EH (cell line): ENCODE measurements at places on chromosomes 7 and 10.
A peak's percentile ranks its signal among the peaks of the same experiment; 100 is the strongest.

GRCh38 chr7:151590071-151590849, 70.6 kb upstream of the RHEB start:
- no peak for DNase-seq

- no peak for DNase-seq
Observed at GRCh38 chr10:97578171-97578844, 5.7 kb downstream of the ANKRD2 start.

GRCh38 chr10:26437637-26438461, at the start of gene APBB1IP:
Gene APBB1IP, plus strand, starts transcription at chr10:26438341. Its CDS starts 53,986 bp downstream, at chr10:26492327.
- peak; percentile 69 for DNase-seq

DNA sequence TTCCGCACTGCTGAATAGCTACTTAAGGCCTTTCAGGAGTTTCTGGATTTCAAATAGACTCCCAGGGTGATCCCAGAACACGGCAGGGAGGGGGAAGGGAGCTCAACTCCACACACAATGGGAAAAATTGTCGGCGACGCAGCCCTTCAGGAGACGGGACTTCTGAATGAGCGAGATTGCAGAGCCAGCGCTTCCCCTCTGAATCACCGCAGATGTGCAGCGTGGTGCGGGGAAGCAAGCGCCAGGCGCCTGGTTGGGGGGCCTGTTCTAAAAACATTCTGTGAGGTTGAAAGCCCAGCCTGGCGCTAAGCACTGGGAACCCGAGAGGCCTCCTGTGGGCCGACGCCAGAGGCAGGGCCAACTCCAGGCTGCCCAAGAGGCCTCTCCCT, 163.3 kb downstream of the MAD1L1 start:
- no peak for DNase-seq

DNA sequence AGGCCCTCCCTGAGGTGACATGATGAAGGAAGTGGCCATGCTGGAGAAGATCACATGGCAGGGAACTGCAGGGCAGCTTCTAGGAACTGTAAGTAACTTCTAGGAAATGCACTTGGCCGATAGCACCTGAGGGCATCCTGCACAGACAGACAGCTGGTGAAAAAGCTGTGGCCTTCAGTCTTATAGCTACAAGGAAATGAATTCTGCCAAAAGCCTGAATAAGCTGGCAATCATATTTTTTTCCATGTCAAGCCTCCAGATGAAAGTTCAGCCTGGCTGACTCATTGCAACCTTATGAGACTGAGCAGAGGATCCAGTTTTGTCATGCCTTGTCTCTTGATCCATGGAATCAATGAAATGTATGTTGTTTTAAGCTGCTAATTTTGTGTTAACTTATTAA, 91.1 kb upstream of the CACNA2D1 start:
- DNase-seq, result no peak

GRCh38 chr7:148697256-148698006, 1.3 kb upstream of the CUL1 start:
- DNase-seq, result peak; percentile 72

GRCh38 chr10:117217196-117217761, 20.0 kb downstream of the KCNK18 start:
- peak; percentile 27 for DNase-seq

DNA sequence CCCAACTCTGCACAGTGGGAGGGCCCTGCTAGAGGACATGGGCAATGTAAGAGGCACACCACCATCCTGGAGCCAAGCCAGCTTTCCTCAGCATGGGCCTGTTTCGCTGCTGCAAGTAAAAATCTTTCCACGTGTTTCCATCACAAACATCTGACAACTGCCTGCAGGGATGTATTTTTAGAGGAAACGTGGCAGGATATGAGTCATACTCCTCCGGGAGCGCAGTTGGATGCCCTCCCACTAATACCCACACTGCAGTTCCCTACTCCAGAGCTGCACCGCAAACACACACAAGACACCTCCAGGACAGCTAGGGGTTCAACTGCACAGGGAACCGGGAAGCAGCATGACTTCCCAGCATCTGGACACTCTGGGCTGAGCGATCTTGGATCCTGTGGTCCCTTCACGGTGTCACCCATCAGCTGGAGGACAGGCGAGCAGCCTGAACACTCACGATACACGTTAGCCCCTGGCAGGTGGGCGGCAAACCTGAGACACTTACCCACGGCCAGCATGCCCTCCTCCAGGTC, 26.1 kb downstream of the PLAC9 start:
- peak; percentile 99 for DNase-seq

DNA sequence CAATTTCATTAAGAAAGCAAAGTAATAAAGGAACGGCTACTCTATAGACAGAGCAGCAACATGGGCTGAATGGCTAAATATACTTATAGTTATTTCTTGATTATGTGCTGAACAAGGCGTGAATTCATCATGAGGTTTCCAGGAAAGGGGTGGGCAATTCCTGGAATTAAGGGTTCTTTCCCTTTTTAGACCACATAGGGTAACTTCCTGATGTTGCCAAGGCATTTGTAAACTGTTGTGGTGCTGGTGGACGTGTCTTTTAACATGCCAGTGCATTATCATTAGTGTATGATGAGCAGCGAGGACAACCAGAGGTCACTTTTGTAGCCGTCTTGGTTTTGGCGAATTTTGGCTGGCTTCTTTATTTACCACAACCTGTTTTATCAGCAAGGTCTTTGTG, 28.5 kb upstream of the ZMYND11 start:
- no peak for DNase-seq

DNA sequence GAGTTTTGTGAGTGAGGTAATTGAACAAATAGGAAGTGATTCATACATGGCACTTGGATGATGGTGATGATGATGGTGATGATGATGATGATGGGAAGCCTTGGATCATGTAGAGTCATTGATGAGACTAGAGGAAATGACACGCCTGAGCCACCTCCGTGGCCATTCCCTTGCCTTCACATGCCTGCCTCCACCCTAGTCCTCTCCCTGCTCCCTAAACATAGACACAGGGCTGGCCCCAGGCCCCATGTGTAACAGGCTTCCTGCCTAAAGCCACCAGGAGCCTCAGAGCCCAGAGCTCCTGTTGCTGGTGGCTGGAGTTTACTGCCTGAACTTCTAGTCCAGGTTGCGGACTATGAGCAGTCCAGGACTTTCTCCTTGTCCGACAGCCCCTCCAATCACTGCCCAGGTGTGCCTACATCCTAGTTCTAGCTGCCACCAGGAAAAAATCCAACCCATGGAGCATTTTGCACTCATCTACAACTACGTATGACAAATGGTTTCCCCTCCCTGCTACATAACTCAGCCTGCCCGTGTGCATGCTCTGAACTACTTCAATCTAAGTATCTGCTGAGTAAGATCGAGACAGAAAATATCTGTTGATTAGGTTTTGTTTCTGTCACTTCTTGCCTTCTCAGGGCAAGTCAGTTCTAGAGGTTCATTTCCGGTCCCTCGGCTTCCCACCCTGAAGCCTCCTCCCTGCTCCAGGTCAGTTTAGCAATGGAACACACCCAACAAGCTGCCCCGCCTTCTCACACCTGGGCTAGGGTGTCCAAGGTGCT, 35.5 kb upstream of the KDM7A start:
- no peak for DNase-seq

- peak; percentile 50 for DNase-seq
Observed at GRCh38 chr10:79316671-79317431, 30.4 kb upstream of the PPIF start.

GRCh38 chr7:154911862-154912455, 91.0 kb downstream of the PAXIP1 start:
- no peak for DNase-seq

GRCh38 chr7:38903057-38903456, 5.9 kb downstream of the VPS41 start:
- peak; percentile 3 for DNase-seq

GRCh38 chr10:43041422-43042342, 35.2 kb upstream of the RET start:
- DNase-seq, result no peak

DNA sequence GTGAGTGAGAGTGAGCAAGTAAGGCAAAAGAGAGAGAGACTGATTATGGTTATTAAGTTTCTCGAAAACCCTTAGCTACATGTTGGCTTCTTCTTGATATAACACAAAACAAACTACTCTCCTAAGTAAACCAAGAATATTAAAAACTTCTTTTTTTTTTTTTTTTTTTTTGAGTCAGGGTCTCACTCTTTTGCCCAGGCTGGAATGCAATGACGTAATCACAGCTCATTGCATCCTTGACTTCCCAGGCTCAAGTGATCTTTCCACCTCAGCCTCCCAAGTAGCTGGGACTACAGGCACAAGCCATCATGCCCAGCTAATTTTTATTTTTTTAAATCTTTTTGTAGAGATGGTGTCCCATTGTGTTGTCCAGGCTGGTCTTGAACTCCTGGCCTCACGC, 102.2 kb upstream of the IL6 start:
- no peak for DNase-seq

GRCh38 chr7:95794917-95795515, 22.7 kb downstream of the DYNC1I1 start:
- DNase-seq, result peak; percentile 26

DNA sequence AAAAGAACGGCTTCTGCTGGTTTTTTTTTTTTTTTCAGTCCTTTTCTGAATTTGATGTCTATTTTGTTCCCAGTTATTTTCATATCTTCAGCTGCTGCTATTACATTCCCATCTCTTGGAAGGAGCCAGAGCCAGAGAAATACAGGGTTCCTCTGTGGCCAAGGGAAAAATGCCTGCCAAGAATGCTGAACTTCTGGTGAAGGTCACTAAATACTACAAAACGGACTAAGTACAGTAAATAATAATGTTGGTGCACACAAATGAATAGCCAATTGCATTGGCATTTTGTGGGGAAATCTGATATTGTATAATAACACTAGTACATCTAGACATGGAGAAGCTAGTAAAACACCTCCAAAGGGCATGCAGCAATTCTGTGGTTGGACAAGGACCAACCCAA, 56.3 kb upstream of the ZEB1 start:
- peak; percentile 84 for DNase-seq

- DNase-seq, result no peak
Observed at GRCh38 chr10:80081801-80082750, 3.6 kb downstream of the TMEM254 start.

DNA sequence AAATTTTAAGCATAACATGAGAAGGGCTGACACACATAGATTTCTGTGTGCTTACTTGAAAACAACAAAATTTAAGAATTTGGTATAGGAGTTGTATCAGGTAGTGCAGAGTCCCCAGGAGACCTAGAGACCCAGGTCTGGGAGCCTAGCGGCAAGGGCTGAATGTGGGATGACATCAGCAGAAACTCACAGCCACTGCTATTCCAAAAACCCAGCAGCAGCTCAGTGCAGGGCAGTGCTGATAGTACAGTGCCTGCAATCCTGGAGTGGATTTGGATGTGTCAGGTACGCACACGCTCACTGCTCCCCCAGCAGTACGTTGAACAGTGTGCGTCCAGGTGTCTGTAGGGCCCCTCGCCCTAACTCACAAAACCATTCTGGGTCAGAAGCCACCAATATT, 87.1 kb downstream of the EGFR start:
- no peak for DNase-seq

DNA sequence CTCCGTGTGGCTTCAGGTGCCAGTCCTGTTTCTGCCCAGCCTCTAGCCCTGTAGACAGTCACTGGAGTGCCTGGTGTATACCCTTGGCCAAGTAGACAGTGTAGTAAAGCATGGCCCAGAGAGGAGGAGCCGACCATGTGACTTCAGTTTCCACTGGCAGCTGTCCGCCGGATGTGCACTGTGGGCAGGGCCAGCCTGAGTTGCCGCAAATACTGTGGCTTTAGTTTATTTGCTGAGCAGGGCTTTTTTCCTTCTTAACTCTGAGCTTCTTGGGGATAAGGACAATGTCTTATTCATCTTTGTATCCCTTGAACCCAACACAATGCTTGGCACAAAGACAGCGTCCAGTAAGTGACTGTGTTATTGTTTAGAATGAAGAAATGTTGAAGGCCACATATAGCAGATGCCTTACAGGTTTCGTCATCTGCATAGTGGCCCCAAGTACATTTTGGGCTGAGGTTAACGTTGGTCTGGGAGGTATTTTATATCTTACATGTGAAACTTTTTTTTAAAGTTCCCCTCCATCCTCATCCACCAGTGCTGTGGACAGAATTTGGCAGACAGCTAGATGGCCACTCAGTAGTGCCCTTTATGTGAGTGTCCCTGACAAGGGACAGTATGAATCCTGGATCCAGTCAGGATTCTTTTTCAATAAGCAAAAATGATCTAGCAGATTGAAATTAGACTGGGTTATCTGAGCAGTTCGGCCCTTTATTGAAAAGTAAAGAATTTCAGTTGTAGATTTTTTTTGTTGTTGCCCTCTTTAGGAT, 40.6 kb downstream of the CYP17A1 start:
- DNase-seq, result peak; percentile 52

DNA sequence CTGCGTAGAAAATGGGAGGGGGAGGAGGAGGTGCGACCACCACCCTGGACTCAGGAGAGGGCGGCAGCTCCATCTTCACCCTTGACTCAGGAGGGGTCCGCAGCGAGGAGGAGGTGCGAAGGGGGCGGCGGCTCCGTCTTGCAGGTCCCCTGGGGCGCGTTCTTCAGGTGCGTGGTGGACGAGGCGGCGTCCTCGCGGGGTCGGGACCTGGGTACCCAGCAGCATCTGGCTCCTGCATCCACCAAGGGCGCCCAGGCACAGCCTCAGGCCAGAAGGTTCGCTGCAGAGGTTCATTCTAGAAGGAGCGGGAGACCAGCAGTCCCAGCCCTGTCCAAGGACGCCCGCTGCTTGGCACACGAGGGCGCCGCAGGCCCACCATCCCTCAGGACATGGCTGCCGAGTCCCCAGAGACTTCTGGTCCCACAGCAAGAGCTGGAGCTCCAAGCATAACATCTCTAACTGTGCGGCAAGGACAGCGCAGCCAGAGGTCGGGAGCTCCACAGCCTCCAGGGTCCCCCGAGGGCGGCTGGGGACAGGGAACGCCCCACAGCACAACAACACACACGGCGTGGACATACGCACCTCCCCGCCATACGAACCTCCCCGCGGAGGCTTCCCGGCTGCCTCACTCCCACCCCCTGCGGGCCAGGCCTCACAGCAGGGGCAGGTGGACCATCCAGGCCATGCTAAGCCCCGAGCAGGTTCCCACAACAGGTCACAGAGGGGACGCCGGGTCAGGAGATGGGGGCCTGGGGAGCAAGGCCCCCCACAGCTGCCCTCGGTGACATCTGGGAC, 16.8 kb upstream of the DPYSL4 start:
- no peak for DNase-seq

- peak; percentile 80 for DNase-seq
Observed at GRCh38 chr10:51894771-51895578, 195.6 kb upstream of the CSTF2T start.

GRCh38 chr7:75579899-75580298, 87.8 kb downstream of the SPDYE5 start:
- DNase-seq, result no peak

DNA sequence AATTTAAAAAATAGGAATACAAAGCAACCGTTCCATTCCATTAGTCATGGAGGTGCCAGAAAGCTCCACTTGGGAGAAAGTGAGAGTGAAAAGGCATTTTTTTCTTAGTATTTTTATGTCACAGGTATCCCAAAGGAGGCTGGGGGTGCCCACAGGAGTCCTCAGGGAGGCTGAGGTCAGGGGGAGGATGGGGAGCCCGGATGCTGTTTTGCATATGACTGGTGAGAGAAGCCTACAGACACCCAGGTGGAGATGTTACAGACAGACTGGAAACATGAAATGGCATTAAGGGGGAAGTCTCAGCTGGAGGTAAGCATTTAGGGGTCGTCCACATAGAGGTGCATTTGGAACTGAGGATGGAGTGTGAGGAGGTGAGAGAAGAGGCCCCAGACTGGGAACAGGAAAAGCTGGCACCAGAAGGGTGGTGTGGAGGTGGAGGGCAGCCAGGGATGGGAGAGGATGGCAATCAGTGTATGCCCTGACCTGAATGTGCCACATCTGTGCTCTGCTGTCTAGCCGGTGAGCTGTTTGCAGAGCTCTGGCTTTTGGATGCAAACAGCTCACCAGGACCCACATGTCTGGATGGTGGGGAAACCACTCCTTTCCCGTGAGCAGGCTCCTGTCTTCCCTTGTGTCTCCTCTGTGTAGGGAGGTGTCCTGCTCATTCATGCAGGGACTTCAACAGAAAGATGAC, 101.1 kb downstream of the RAMP3 start:
- DNase-seq, result no peak
